ENCODE measurements at places on chromosomes 13 and 19. TPM values are rescaled to one million over a fixed set of nuclear protein-coding genes. Genes with fewer than 3 reads are reported as not detected.

The TYROBP gene
- 1.5 TPM for total RNA-seq

The ZFP36 gene
- total RNA-seq, result 74.6 TPM

The COL5A3 gene
- total RNA-seq, result 2.8 TPM

The MCOLN1 gene
- 7.9 TPM for total RNA-seq

The SULT2A1 gene
- not detected for total RNA-seq

The TGFBR3L gene
- 5.9 TPM for total RNA-seq

The CYP2A6 gene
- total RNA-seq, result 0.41 TPM

The ZNF433 gene
- 2.1 TPM for total RNA-seq

The PSG11 gene
- total RNA-seq, result not detected

The KCTD12 gene
- 14.3 TPM for total RNA-seq

The CYP4F3 gene
- 0.16 TPM for total RNA-seq

The ZNF709 gene
- total RNA-seq, result 1.6 TPM

The MEDAG gene
- total RNA-seq, result not detected

The NPHS1 gene
- not detected for total RNA-seq

The PCP2 gene
- 4.8 TPM for total RNA-seq

The CGB1 gene
- not detected for total RNA-seq

The KLK8 gene
- total RNA-seq, result not detected

The CYSLTR2 gene
- 1.1 TPM for total RNA-seq

The PCDH9 gene
- total RNA-seq, result 0.14 TPM

The S1PR5 gene
- total RNA-seq, result 0.81 TPM

The ZNF723 gene
- not detected for total RNA-seq

The KCNN4 gene
- total RNA-seq, result 49.5 TPM

The PRRG2 gene
- 1.5 TPM for total RNA-seq

The IER2 gene
- total RNA-seq, result 122 TPM

The WDR87 gene
- not detected for total RNA-seq

The SMIM44 gene
- total RNA-seq, result not detected

The CCDC70 gene
- 0.45 TPM for total RNA-seq

The LILRB1 gene
- total RNA-seq, result 1.6 TPM

The NLRP4 gene
- not detected for total RNA-seq

The CLEC11A gene
- total RNA-seq, result 2.2 TPM

The MCEMP1 gene
- total RNA-seq, result not detected

The WIZ gene
- total RNA-seq, result 21.0 TPM

The EBI3 gene
- total RNA-seq, result 7.2 TPM

The WTIP gene
- 0.63 TPM for total RNA-seq
